ENCODE measurements at places on chromosomes 5 and 9.

DNA sequence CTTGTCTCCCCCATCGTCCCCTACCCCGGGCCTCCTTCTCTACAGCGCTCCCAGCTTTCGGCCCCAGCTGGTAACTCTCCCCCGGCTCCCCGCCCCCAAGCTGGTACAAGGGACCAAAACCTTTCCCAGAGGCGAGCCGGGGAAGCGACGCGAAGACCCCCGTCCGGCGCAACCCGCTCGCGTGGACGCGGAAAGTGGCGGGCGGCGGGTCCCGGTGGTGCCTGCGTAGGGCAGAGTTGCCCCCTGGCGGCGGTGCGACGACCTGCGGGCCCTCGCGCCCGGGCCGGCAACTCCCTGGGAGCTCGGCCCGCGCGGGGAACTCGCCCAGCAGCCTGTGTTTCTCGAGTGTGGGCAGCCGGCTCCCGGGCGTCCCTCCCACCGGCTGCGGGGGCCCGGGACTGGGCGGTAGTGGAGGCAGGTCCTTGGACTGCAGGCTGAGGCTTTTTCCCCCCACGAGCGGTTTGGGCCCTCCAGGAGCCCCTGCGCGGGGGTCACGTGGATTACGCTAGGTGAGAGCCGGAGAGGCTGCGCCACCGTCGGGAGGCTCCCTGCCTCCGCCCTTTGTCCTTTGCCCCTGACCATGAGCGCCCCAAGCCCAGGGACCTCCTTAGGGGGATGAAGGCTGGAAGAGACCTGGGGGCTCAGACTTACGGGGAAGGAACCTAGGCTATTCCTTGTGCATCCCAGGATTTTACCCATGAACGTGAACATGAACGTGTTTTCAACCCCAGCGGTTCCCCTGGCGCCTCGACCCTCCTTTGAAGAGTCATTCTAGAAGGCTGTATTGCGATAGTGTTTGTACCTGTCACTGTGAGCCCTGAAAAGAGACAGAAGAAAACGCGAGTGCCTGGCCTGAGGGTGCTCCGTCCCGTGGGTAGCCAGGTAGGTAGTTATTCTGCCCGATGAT lies 2.9 kb upstream of the FOXD1 start:
- peak; percentile 88 for DNase-seq

DNA sequence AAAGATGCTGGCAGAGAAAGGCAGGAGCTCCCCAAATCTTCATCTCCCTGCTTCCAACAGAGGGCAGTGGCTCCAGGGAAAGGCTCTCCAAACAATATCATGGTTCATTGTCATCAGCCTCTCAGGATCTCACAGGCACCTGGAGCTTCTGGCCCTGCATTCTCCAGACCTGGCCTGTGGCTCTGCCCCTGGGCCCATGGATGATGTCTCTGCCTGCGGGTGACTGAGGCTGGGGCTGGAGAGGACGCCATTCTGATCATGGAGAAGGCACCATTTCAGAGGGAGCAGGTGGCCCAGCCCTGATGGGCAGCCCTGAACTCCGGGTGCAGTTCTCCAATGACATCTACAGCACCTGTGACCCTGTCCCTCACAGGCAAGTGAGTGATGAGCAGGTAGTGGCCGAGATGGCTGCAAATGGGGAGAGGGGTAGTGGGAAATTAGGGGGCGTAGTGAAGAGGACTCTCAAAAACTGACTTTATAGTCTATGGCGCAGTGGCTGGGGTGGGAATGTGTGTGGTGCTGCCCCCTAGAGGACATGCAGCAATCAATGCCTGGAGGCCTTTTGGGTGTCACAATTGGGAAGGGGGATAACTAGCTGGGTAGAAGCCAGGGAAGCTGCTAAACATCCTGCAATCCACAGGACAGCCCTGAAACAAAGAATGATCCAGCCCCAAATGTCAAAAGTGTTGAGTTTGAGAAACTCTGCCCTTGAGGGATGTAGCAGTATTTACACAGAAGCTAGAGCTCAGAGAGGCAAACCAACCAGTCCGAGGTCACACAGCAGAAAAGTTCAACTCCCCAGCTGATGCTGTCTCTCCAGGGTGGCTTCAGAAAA lies 3.2 kb downstream of the SH3PXD2B start:
- peak; percentile 73 for DNase-seq

- no peak for DNase-seq
Observed at GRCh38 chr5:111132076-111132475, 39.9 kb downstream of the WDR36 start.

GRCh38 chr5:1167361-1167727 lies 34.1 kb upstream of the SLC6A19 start:
- DNase-seq: no peak

GRCh38 chr9:135678236-135679017 lies 15.3 kb downstream of the LCN9 start:
- no peak for DNase-seq

DNA sequence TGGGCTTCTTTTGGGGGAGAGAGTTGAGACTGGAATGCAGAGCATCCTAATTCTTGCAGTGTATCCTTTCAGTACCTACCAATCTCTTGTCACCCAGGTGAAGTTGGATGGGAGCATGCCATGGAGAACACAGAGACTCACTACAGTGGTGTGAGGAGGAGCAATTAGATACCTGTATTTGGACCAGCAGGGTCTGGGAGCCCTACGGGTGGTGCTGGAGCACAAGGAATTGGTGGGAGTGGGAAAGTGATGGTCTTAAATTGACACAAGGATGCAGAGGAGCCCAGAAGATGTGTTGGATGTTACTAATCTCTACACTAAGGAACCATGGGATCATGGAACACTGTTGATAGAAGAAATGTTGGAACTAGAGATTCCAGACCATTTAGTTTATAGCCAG lies 212.7 kb downstream of the CHSY3 start:
- no peak for DNase-seq

GRCh38 chr5:88675168-88675707 lies 207.7 kb downstream of the MEF2C start:
- no peak for DNase-seq

GRCh38 chr9:114884787-114885452 lies 45.5 kb downstream of the TNFSF8 start:
- no peak for DNase-seq

GRCh38 chr9:132457504-132458236 lies 47.7 kb downstream of the CFAP77 start:
- no peak for DNase-seq

- DNase-seq: no peak
Observed at GRCh38 chr9:116549061-116549664, 137.9 kb upstream of the TRIM32 start.

- no peak for DNase-seq
Observed at GRCh38 chr5:78275998-78276543, 18.4 kb downstream of the AP3B1 start.

DNA sequence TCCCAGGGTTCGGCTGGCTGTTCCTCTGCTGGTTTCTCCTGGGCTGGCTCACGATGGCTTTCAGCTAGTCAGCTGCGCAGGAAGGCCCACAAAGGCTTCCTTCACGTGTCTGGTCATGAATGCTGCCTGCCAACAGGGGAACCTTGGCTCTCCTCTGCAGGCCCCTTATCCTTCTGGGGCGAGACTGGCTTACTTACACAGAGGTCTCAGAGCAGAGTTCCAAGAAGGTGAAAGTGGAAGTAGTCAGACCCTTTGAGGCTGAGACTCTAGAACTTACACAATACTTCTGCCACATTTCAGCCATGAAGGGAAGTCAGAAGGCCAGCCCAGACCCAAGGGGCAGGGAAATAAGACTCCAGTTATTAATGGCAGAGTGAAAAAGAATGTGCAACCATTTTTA lies 99.5 kb downstream of the LHFPL2 start:
- no peak for DNase-seq

DNA sequence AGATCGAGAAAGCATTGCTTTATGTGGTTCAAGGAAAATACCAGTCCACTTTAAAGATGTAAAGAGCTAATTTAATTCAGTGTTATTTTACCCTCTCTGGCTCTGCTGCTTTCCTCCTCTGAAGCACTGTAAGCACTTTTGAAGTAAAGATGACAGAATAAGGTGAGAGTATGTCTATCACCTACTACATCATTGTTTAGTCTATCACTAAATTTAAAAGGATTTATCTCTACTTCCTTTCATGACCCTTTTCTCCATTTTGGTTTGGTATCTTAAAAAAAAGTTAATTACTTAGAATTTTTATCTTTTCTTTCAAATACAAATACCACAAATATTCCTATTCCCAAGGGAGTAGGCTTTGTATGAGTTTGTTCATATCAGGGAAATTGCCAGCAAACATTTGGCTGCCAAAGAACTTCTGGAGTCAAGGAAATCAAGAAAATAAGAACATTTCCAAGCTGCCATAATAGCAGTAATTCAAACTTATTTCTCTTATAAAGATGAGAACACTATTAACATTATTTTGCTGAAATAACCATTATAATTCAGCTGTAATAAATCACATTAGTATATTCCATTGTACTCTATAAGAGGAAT lies 77.8 kb downstream of the SLC38A9 start:
- DNase-seq: no peak

- DNase-seq: peak; percentile 75
Observed at GRCh38 chr9:21993893-21994555, at the start of gene CDKN2A. CDKN2A (minus strand) TSS chr9:21994392.

- no peak for DNase-seq
Observed at GRCh38 chr5:41681840-41682239, 171.4 kb upstream of the PLCXD3 start.

GRCh38 chr9:137067860-137068538 lies 2.4 kb downstream of the SAPCD2 start:
- peak; percentile 93 for DNase-seq

GRCh38 chr9:123111427-123112014 lies 78.1 kb downstream of the GPR21 start:
- DNase-seq: no peak

DNA sequence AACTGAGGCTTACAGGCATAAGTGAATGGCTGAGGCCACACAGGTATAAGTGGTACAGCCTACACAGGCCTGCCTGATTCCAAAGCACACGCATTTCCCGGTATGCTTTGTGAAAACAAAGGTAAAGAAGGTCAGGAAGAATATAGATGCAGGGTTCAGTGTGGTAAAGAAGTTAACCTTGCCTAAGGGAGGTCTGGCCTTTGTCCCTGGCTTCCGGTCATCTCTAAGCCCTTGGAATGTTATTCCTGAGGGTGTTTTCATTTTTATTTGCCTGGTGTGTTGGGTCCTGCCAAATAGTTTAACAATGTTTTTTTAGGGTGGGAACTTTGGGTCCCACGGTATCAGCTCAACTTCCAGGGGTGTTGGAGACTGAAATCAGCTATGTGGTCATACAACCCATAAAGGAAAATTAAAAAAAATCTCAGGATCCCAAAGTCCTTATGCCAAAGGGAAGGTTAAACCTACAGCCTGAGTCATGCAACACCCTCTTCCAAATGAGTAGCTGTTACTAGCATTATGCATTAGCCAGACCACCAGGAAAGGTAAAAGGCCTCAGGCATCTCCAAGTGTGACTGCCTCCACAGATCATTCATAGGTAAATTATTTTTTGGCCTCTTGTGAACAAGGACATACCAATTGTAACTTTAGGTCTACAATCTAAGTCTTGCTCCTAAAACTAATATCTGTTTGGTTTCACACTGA lies 124.6 kb downstream of the ATP10B start:
- no peak for DNase-seq

GRCh38 chr9:94944626-94945025 lies 218.1 kb downstream of the AOPEP start:
- DNase-seq: no peak

DNA sequence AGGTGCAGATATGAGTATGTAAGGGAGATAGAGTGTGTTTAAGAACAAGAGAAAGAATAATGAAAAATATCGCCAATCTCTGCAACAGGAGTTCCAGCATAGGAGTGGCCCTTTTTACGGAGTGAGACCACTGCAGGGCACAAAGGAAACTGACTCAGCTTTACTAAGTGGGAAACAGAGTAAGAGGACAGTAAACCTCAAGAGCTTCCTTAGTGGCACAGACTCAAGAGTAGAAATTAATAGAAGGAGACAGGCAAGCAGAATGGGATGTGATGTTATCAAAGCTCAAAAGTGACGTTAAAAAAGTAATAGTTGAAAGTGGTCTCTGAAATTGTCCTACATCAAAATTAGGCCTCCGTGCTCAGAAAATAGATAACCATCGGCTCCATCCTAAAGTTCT lies 2.1 kb upstream of the SH3RF2 start:
- DNase-seq: no peak

DNA sequence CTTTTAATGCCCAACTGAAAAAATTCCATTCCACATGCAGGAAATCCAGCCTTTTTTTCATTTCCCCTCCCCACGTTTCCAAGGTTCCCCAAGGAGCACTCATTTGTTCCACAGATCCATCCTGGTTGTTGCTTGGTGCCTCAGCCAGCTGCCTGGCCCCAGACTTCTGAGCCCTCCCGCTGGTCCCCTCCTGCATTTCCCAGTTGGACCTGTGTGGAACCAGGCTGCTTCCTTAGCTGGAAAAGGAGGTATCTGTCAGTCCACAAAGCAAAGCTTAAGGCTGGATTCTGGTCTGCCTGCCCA lies 44.8 kb downstream of the ANGPTL2 start:
- peak; percentile 44 for DNase-seq

GRCh38 chr9:115649991-115650472 lies 503.6 kb upstream of the PAPPA start:
- DNase-seq: no peak

DNA sequence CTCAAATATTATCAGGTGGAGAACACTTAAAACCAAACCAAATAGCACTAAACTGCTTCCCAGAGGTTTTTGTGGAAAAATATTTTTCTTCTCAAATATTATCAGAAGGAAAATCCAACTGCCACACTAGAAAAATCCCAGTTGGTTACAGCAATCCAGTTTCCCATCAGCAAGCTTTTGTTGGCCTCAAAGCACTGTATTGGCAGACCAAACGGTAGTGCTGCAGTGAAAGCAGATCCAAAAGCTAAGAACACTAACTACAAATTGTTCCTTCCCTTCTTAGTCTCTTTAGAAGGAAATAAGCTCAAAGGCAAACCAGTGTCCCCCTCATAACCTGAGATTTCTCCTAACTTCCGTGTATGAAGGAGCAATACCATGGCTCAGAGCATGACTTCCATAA lies 105.3 kb downstream of the TRIM36 start:
- no peak for DNase-seq

GRCh38 chr9:115170358-115171073 lies 52.6 kb upstream of the TNC start:
- no peak for DNase-seq

GRCh38 chr5:1725641-1726468 lies 73.8 kb downstream of the MRPL36 start:
- DNase-seq: peak; percentile 49

- no peak for DNase-seq
Observed at GRCh38 chr9:81848472-81848871, 79.8 kb upstream of the SPATA31D4 start.

GRCh38 chr5:141476132-141476911 lies 556 bp downstream of the PCDHGC3 start:
- DNase-seq: no peak

GRCh38 chr5:32964261-32964660 lies 253.1 kb downstream of the NPR3 start:
- no peak for DNase-seq

All from activated CD8-positive, alpha-beta memory T cell treated with anti-CD3 and anti-CD28 coated beads for 24 hours (primary cell).